ENCODE measurements at places on chromosomes 4 and X. TPM values are rescaled to one million over a fixed set of nuclear protein-coding genes. Genes with fewer than 3 reads are reported as not detected.

DNA sequence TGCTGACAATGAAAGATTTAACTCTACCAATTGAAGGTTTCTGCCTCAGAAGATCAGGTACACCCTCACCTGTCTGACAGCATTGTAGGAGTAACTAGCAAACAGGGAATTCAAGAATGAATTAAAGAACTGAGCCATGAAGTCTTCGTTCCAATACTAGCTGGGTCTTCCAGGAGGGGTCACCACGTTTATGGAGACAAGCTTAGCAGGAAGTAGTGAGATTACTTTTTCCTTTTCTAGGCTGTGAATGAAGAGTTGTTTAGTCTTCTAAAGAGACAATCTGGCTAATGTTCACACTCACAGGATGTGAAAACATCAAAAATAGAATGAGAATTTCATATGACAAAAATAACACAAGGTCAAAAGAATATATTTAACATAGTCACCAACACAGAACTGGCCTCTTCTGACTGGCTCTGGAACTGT is 54.9 kb downstream of the REELD1 start:
- DNase-seq = no peak

DNA sequence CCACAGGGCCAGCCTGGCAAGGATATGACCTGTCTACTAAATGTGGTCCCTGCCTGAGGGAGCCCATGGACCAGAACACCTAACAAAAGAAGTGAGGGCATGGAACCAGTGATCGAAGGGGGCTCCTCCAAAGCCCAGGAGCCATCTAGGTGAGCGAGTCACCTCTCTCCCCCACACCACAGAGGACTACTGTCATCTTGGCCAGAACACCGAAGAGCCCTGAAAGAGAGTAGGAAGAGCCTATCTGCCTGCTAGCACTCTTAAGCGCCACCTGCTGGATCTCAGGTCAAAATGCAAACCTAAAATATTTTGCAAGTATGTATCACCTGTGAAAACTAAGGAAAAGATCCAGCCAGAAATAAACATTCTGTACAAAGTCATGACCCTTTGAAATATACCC is 137.9 kb upstream of the ZXDB start:
- peak; percentile 6 for DNase-seq

DNA sequence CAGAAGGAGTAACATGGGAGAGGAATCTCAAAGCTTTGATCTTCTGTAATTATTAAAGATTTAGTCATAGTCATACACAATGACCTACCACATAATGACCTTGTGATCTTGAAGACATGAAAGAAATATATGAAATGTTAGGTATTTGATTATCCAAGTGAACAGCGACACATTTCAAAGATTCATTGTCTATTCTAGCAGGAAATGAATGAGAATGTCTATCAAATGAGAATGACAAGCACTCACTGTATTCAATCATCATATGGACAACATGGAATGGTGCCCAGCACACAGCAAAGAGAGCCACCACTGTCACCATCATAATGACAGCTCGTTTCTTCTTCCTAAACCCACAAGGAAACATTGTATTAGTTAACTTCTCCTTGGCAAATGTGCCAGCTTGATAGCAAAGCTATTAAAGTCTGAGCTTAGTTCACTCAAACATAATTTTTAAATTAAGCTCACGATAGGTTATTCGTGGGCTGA is 50.6 kb downstream of the QRFPR start:
- no peak for DNase-seq

- DNase-seq = no peak
Observed at GRCh38 chr4:138535316-138535715, 293.2 kb upstream of the SLC7A11 start.

KLHL4 gene
- not detected for total RNA-seq

FAM9B gene
- total RNA-seq = not detected

SHROOM2 gene
- total RNA-seq = 3.7 TPM

UGT2A2 gene
- total RNA-seq = not detected

All from stomach (tissue), 19 donors.